ENCODE measurements at places on chromosomes 13 and 19.

DNA sequence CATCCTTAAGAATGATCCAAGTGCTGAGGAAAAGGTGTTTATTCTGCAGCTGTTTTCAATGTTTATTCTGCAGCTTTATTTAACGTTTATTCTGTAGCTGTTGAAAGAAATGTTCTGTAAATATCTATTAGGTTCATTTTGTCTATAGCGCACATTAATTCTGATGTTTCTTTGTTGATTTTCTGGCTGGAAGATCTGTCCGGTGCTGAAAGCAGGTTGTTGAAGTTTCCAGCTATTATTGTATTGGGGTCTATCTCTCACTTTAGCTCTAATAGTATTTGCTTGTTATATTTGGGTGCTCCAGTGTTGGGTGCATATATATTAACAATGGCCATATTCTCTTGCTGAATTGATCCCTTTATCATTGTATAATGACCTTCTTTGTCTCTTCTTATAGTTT is 20.2 kb downstream of the CD70 start:
- no peak for DNase-seq

- DNase-seq = no peak
Observed at GRCh38 chr13:41017817-41018601, 1.1 kb downstream of the ELF1 start.

GRCh38 chr13:62931853-62932252 is 1516.2 kb upstream of the PCDH20 start:
- DNase-seq = no peak

GRCh38 chr19:23070353-23071146 is 46.3 kb upstream of the ZNF730 start:
- DNase-seq = no peak

DNA sequence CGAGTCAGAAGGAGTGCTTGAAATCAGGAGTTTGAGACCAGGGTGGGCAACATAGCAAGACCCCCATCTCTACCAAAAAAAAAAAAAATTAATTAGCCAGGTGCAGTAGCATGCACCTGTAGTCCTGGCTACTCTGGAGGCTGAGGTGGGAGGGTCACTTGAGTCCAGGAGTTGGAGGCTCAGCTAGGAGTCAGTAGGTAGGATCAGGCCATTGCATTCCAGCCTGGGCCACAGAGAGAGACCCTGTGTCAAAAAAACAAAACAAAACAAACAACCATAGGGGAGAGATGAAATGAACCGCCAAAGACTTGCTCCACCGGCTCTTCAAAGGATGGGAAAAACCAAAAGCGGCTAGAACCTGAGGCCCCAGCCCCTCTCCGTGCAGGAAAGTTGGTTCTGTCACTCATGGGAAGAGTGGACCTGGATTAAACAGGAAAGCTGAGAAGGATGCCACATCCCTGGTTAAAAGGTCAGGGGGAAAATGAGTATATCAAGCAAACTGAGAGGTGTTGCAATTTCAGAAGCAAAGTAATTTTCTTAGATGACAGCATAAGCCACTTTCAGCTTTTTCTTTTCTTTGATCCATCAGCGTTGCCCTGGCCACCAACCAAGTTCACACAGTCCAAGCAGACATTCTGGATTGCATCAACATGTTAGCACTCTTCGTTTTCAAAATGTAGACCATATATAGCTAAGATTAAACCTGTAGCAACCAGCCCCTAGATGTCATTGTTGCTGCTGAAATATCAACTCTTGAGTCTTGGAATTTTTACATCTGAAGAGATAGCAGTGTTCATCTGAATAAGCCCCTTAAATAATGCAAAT is 8.9 kb upstream of the ZNF507 start:
- no peak for DNase-seq

GRCh38 chr13:33634546-33634982 is 183.4 kb upstream of the RFC3 start:
- no peak for DNase-seq

GRCh38 chr19:12786141-12786870 is 5.0 kb upstream of the JUNB start:
- DNase-seq = peak; percentile 20

GRCh38 chr19:34490141-34490766 is 8.7 kb downstream of the WTIP start:
- DNase-seq = no peak

DNA sequence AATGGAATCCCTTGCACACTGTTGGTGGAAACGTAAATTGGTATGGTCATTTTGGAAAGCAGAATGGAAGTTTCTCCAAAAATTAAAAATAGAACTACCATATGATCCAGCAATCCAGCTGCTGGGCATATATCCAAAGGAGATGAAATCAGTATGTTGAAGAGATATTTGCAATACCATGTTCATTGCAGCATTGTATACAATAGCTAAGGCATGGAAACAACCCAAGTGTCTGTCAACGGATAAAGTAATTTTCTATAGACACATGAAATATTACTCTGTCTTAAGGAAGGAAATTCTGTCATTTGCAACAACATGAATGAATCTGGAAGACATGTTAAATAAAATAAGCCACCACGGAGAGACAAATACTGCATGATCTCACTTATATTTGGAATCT is 124.7 kb downstream of the GPC5 start:
- DNase-seq = no peak

- DNase-seq = no peak
Observed at GRCh38 chr13:99203601-99204579, 3.2 kb downstream of the UBAC2 start.

DNA sequence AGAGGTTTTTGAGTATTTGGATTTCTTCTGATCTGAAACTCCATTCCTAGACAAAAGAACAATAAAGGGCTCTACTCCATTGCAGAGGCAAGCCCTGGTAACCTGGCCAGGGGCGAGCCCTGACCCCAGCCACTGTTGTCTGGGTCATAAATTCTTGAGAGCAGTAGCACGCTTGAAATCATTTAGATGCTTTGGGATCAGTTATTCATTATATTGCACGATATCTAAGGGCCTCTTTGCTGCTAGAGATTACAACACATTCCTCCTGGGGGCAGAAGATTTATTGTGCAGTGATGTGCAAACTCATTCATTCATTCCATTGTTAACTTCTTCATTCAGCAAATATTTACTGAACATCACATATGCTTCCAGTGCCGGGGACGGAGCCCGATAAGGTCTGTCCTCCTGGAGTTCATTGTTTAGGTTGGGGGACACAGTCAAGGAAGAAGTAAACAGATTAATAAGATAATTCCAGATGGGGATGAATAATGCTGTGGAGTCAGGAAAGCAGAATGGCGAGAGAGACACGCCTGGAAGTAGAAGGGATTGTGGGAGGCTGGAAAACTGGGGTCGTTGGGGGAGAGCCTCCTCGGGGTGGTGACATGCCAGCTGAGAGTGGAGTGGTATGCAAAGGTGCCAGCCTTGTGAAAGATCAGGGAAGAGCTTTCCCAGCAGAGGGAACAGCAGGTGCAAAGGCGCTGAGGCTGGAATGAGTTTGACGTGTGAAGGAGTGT is 34.9 kb downstream of the SIPA1L3 start:
- no peak for DNase-seq

GRCh38 chr13:39783051-39783450 is 127.6 kb downstream of the COG6 start:
- no peak for DNase-seq

- no peak for DNase-seq
Observed at GRCh38 chr19:39136225-39136940, 10.8 kb downstream of the PAK4 start.

GRCh38 chr13:53953183-53953582 is 924.6 kb downstream of the OLFM4 start:
- DNase-seq = no peak

- peak; percentile 41 for DNase-seq
Observed at GRCh38 chr19:21328406-21328805, 804 bp downstream of the ZNF708 start.

DNA sequence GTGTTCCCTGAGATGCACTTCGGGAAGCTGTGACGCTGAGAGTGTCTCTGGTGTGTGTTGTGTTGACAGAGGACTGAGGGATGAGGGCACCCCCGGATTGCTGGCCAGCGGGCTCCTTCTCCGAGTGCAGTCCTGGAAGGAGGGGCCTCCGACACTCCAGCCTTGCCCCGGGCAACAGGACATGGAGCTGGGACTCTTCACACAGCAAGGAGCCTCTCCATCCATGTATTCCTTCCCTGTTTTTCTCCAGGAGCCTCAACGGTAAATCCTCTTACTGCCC is 61.3 kb downstream of the SOX1 start:
- DNase-seq = no peak

DNA sequence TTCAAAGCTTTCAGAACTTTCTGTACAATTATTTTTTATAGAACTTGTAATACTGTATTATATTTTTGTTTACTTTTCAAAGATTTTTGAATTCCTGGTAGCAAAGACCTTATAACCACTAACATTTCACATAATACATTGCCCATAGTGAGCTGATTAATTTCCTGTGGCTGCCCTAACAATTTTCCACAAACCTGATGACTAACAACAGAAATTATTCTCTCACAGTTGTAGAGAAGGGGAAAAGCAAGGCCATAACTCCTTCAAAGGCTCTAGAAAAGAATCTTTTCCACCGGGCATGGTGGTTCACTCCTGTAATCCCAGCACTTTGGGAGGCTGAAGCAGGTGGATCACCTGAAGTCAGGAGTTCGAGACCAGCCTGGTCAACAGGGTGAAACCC is 19.1 kb downstream of the KLF12 start:
- no peak for DNase-seq

Data from Kasumi-1 (cell line).